ENCODE measurements at places on chromosomes 3 and 15.
A peak's percentile ranks its signal among the peaks of the same experiment; 100 is the strongest.

DNA sequence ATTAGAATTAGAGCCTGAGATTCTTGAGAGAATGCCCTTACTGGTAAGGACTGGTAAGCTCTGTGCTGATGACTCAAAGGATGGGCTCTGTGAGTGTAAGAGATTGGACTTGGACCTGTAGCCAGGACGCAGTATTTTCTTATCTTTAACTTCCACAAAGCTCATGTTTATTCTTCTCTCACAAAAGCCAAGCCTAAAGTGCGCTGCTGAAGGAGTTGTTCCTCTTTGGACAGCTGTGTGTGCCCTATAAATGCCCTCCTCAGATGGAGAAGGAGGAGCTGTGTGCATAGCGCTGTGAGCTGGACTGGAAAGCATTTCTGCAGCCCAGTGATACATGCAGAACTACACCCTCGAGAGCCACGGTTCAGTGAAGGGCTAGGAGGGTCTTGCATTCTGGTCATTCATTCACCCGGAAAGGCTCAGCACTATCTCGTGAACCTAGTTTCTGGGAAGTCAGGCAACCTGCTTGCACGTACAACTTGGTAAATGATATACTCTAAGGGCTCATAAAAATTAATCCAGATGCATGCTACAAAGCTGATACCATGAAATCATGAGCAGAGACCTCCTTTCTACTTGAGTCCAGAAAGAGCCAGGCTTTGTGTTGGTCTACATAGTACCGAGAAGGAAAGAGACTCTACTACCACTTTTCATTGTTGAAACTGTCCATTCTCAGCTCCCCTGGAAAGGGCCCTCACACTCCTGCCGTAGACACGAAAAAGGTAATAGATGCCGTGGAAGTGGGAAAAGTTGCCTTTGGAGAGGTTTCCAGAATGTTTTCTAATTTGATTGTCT is 103.0 kb upstream of the TBL1XR1 start:
- DNase-seq: no peak

DNA sequence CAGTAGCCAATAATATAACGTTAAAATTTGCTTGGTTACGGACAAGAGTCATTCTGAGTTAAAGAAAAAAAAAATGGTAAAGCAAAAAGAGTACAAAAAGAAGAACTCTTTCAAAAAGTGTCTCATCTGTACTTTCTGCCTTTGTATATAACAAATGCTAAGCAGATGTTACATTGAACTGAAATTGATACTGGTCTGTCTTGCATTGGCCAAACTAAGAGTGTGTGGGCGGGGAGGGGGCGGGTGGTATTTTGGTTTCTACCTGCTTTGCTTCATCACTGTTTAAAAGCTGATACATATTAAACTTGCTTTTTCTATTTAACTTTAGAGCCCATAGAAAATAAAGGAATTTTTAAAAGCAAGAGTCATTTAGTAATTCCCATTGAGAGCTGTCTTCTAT is 215.0 kb upstream of the THBS1 start:
- no peak for DNase-seq

GRCh38 chr3:169914321-169914720 is 2.9 kb downstream of the SAMD7 start:
- DNase-seq: no peak

- no peak for DNase-seq
Measured at GRCh38 chr15:82539691-82540054, 584 bp downstream of the RPS17 start.

- no peak for DNase-seq
Measured at GRCh38 chr3:170724599-170725280, 138.9 kb upstream of the SLC7A14 start.

- no peak for DNase-seq
Measured at GRCh38 chr3:30232142-30232541, 374.3 kb upstream of the TGFBR2 start.

DNA sequence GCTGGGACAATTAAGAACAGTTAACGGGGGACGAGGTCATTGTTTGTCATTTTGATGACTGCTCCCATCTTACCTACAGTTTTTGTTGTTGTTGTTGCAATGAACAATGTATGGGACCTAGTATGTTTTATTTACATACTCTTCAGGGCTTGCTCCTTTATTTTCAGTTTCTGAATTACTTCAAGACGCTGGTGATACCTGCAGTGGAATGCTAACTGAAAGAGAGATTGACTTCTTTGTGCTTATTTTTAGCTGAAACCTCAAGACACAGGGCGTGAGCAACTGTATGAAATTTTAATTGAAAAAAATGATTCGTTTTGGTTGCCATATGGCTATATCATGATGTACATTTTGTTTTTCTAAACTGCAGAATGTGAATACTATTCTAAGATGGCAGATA is 297.9 kb downstream of the EDEM1 start:
- no peak for DNase-seq

- DNase-seq: no peak
Measured at GRCh38 chr3:118412503-118412902, 622.1 kb downstream of the IGSF11 start.

GRCh38 chr15:66030650-66031049 is 161.4 kb downstream of the RAB11A start:
- DNase-seq: no peak

GRCh38 chr3:16506884-16507577 is 6.5 kb downstream of the RFTN1 start:
- no peak for DNase-seq

DNA sequence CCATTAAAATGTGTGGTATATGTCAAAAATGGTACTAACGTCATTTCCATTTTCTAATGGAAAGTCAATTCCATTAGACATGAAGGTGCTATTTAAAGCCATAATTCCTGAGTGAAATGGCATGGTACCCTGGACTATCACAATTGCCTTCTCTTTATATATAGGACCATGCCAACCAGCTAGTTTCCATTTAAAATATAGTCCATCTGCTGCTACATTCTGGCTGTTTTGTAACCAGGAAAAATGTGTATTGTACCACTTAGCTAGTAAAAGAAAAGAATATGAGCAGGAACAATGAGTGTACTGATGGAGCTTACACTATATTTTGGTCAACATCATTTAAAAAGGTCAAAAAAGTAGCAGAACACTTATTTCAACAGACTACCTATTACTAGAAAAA is 30.4 kb upstream of the HDC start:
- DNase-seq: no peak

DNA sequence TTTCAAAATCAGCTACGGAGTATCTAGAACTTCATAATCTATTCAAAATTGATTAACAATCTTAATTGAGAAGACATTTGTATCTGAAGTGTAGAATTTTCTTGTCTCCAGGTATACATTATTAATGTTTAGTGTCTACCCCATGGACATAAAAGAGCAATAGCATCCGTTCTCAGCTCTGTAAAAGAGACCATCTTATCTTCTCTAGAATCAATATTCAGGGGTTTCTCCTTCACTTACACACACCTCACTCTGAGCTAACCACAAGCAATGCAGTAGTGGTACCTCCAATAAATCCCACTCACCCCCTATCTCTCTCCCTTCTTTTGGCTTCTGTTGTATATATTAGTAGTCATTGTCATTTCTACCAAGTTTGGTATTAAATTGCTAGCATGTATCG is 16.2 kb downstream of the MBNL1 start:
- DNase-seq: no peak

DNA sequence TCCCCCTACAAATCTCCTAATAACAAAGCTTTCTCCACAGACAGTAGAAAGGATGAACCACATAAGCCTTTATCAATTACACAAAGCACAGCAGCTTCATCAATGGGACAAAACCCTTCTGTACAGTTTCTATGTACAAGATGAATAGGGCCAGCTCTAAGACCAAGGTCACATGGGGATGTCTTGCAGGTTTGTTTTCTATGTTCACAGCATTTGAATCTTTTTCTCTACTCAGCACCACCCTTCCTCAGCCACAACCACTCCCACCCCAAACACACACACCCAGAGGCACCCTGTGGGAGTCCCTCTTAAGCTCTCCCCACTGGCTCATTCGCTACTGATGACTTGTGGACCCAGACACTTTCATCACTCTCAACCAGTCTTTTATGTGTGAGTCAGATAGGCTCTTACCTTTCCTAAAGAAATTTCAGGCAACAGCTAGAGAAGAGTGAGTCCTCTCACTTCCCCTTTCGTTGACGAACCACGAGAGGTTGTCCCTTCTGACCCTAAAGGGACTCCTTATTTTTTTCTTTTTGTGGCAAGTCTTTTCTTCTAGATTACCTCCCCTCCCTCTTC is 57.9 kb downstream of the ARHGAP31 start:
- no peak for DNase-seq

- DNase-seq: no peak
Measured at GRCh38 chr3:144496141-144496835, 524.7 kb downstream of the DIPK2A start.

DNA sequence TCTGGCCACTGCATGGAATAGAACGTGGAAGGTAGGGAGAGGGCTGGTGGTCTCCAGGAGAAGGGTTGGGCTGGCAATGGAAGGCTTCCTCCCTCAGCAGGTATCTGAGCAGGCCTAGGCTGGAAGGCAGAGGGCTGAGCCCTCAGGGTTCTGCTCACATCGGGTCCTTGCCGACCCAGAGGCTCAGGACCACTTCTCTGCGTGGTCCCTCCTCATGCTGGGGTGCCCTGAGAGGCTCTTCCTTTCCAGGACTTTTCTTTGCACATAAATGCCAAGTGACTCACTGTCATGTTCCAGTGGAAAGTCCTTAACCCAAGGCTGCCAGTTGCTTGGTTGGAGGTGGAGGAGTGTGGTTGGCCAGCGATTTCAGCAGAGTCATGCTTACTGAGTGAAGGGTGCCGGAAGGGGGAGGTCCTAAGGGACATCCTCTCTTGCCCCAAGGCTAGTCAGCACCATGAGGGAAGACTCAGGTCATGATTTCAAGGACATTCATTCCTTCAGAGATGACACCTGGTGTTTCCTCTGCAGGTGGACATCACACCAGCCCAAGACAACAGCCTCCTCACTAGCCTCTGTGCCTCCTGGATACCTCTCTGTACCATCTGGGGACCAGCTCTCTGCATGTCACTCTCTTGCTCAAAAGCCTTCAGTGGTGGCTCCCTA is 8.2 kb downstream of the SLC6A6 start:
- no peak for DNase-seq

- no peak for DNase-seq
Measured at GRCh38 chr3:141067206-141067974, 16.2 kb downstream of the SPSB4 start.

- DNase-seq: no peak
Measured at GRCh38 chr3:187982142-187982541, 171.8 kb upstream of the LPP start.

DNA sequence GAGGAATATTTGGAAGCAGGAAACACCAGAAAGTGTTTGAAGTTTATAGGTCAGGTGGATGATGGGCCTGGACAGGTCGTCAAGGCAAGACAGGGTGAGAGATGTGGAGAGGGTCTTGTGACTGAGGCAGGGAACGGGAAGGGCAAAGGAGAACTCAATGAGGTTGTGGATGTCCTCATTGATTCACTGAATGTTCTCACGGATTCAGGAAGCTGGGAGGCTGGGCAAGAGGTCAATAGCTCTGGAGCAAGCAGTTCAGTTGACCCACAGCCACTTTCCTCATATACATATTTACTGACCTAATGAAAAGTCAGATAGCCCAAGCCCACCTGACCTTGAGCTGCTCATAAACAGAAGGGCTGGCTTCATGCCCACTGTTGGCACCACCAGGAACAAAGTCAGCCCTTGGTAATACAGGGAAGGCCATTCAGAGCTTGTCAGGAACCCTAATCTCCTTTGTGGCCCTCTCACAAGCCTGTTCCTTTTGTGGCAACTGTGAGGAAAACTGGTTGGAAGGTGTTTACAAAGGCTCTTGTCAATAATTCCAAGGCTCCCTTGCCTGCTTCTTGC is 31.6 kb downstream of the ARRDC4 start:
- no peak for DNase-seq

- no peak for DNase-seq
Measured at GRCh38 chr3:113228498-113229286, 17.3 kb downstream of the BOC start.

DNA sequence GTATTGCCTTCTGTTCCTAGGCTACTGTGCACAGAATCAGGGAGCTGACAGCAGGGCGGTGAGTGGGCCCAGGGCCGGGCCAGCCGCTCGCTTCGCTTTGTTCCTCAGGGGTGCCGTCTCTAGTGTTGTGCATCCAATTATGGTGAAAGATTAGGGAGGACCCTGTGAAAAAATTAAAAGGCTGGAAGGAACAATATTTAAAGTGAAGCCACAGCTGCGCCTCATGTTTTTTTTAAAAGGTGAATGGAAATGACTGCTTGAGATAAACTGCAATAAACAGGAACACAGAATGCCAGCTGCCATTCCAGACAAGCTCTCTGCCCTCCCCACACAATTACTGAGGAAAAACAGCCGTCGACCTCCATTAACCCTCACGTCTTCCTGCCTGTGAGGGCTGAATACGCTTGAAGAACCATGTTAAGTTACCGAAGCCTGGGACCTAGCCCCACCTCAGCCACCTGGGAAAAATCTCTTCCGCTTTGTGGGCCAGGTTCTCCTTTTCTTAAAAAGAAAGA is 132.0 kb upstream of the IL12A start:
- DNase-seq: peak; percentile 33

DNA sequence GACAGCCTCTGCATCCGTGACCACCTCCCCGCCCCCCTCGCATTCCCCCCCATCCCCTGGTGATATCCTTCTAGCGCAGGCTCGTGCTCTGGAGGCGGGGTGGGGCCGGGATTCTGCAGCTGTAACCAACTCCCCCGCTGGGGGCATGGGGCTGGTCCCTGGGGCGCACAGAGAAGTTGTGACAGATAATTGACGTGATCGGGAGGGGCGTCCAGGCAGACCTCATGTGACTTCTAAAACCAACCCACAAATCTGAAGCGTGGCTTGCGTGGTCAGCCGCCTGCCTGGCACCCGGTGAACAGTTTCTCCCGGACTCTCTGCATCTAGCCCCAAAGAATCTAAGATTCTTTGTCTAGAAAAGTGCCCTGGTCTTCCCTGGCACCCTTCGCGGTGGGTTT is 100.6 kb upstream of the IGF1R start:
- DNase-seq: no peak

DNA sequence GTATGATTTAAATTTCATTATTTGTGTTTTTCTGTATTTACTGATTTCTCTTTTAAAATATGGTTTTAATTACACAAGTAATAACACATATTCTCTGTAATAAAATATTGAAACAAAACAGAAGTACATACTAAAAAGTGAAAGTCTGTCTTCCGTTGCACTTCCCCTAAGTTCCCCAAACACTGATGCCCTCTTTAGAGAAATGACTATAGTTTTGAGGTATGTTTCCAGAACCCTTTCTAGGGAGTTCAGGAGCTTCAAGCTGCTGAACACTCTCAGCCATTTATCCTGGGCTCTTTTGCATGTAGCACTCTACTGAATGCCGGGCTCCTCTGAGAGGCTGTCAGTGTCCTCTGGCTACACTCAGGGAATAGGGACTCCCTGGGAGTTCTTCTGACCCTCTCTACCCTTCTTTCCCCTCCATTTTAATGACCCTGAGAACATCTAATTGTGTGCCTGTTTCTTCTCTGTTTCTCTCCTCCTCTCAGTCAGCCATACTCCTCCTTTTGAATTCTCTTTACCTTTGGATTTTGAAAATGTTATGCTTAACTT is 60.4 kb upstream of the KCNAB1 start:
- DNase-seq: peak; percentile 44

DNA sequence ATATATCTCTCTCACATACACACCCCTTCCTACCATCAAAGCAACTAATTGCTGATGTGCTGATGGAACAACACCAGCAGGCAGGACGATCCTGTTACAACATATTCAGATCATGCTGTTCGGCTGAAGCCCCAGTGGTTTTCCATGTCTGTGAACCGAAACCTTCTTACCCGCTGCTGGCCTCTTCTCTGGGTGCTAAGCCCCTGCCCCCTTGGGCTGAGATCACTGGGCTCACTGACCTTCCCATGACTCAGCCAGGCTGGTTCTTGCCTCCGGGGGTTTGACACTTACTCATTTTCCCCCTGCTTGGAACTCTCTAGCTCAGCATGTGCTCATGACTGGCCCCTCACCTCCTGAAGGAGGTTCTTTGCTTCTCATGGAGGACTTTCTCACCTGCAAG is 122.0 kb upstream of the RGMA start:
- DNase-seq: no peak

All from NCI-H526 treated with DMSO at 0.1 percent for 48 hours (cell line).